Fibroblast of skin of left quadriceps (primary cell): ENCODE measurements at places on chromosomes 5 and 9.

- DNase-seq: no peak
Measured at GRCh38 chr5:179887095-179887494, 20.6 kb downstream of the TBC1D9B start.

DNA sequence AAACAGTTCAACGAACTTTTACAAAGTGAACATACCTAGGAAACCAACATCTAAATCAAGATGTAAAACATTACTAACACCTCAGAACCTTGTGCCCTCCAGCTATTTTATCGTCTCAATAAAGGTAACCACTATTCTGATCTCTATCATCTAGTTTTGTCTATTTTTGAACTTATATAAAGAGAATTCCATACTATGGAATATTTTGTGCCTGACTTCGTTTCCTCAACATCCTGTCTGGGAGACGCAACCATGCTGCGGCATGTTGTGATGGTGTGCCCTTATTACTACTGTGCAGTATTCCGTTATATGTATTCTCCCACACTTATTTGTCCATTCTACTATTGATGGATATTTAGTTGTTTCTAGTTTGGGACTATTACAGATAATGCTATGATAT lies 99.2 kb downstream of the NR6A1 start:
- no peak for DNase-seq

- no peak for DNase-seq
Measured at GRCh38 chr9:33677506-33677809, 117.9 kb upstream of the PRSS3 start.

- no peak for DNase-seq
Measured at GRCh38 chr5:107604146-107604910, 66.4 kb downstream of the EFNA5 start.

DNA sequence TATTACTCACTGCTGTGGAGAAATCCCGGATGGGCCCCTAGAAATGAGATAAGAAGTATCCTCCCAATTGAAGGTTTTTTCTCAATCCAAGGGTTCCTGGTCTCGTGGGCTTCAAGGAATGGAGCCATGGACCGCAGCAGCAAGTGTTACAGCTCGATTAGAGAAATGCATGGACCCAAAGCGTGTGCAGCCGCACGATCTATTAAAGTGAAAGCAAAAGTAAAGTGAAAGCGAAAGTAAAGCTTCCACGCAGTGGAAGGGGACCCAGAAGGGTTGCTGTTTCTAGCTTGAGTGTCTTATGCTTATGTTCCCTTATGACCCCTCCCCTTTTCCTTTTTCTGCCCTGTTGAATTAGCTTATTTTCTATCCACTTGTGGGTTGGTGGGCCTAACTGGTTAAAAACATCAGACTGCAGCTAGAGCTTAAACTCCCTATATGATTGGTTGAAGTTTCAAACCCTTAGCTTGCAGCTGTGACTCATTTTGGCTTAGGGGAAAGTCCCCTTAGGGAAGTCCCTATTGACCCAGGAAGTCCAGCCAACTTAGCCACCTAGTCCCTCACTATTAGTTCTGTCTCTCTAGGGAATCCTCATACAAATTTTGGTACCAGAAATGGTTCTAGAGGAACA lies 1111.8 kb downstream of the TAF11L14 start:
- no peak for DNase-seq

DNA sequence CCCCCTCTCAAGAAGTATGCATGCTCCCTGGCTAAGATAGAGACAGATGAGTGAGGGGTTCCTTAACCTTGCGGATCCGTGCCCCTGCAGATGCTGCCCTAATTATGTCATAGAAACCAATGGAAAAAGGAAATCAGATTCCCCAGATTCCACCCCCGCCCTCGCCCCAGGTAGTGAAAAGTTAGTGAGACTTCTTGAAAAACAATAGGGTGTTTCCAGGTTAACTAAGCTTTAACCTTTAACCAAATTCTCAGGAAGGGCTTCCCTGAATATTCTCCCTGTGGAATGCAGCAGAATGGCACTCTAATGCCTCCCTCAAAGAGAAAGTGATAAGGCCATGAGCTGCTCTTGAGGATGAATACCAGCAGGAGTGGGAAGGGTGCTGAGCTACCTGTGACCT lies 116.0 kb upstream of the RANBP3L start:
- DNase-seq: no peak

- DNase-seq: peak; percentile 63
Measured at GRCh38 chr9:12884736-12885395, 110.0 kb downstream of the LURAP1L start.

GRCh38 chr9:70043285-70043684 lies 363 bp upstream of the MAMDC2 start:
- no peak for DNase-seq

DNA sequence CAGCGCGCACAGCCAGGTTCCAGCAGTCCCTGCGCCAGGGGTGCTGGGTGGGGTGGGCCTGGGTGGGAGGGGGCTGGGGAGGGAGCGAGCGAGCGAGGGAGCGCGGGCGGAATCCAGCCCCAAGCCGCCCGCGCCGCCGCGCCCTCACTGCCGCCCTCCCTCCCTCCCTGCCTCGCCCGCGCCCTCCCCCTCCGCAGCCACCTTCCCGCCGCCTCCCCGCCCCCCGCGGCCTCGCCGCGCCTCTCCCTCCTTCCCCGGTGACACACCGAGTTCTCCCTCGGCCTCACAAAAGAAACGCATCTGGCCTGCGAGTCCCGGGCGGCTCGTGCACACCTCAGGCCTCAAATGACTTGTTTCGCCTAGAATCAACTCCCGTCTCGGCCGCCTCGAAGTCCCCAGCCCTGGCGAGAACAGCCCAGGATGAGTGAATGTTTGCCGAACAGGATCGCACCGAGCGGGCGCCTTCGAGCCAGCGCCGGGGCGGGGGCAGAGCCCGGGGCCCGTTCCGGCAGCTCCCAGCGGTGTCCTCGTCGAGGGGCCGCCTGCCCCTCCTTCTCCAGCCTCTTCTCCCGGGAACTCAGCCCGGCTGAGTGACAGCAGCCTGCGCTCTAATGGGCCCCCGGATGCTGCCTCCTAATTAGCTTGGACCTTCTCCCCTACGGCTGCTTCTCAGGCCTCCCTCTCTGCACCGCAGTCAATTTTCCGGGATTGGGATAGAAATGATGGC lies 371 bp upstream of the PITX1 start:
- DNase-seq: peak; percentile 31

DNA sequence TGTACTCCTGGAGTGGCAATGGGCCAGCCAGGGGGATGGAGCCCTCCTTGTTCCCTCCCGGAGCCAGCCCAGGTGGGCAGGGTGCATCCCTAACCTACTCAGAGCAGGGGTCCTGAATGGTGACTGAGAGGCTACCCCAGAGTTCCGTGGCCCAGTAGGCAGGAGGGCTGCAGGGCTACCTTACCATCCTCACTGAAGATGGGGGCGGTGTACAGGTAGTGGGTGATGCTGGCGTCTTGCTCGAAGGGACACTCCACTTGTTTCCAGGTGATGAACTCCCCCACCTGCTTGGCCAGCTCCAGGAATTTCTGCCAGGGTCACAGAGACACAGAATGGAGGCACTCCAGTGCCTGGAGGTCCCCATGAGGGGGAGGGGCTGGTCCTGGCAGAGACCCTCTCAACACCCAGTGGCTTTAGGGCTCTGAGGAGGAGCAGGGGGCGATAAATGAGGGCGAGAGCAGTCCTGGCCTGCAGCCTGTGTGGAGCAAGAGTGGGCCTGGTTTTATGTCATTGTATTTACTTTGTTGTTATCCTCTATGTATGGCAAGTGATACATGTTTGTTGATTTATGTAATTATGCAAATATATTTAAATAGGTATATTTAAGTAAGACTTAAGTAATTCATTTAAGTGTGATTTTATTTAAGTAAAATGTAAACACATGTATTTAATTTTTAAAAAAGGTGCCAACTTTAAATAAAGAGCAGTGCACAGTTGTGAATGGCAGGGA lies 39.9 kb upstream of the RNF130 start:
- no peak for DNase-seq

- peak; percentile 22 for DNase-seq
Measured at GRCh38 chr5:139523635-139524445, 37.3 kb upstream of the UBE2D2 start.

DNA sequence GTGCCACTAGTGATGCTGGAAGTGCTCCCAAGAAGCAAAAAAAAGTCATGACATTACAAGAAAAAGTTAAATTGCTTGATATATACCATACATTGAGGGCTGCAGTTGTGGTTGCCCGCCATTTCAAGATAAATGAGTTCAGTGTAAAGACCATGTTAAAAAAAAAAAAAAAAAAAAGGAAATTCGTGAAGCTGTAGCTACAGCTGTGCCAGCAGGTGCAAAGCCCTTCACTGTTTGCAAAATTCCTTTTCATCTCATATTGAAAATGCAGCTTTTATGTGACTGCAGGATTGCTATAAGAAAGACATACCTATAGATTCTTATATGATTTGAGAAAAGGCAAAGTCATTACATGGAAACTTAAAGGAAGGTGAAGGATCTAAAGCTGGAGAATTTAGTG lies 179.6 kb upstream of the POU5F2 start:
- no peak for DNase-seq

DNA sequence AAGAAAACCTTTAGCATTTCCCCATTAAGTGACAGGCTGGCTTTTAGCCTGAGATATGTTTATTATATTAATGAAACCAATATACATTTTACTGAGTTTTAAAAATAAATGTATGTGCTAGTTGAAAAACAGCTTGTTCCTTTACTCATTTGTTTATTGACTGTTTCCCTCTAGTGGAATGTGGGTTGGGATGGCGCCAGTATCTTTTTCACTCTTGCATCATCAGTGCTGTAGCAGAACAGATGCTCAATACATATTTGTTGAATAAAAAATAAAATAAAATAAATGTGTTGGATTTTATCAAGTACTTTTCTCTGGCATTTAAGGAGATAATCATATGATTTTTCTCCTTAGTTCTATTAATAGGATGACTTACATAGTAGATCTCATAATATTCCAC lies 43.0 kb downstream of the FSTL4 start:
- no peak for DNase-seq

DNA sequence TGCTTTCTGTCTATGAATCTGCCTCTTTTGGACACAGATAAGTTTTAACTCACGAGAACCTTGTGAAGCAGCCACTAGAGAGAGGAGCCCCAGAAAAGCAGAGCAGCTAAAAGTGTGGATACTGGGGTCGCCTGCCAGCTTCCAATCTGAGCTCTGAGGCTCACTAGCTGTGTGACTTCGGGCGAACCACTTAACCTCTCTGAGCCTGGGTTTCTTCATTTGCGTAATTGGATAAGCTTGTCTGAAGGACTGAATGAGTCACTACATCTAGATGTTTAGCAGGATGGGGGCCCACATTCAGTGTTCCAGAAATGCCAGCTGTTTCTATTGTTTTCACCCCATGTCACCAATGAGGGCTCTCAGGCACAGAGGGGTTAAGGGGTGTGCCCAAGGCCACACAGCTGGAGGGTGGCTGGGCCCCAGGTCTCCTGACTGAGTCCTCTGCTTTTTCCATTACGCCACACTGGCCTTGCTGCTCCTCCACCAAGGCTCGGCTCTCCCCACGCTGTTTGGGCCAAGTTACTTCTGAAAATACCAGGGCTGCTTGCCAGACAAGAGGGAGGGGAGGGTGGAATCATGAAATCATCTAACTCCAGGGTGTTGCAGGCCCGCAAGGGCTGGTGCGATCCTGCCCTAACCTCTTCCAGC lies 36.2 kb downstream of the SH3PXD2B start:
- DNase-seq: peak; percentile 94

GRCh38 chr5:44495280-44495679 lies 106.1 kb upstream of the FGF10 start:
- DNase-seq: no peak

DNA sequence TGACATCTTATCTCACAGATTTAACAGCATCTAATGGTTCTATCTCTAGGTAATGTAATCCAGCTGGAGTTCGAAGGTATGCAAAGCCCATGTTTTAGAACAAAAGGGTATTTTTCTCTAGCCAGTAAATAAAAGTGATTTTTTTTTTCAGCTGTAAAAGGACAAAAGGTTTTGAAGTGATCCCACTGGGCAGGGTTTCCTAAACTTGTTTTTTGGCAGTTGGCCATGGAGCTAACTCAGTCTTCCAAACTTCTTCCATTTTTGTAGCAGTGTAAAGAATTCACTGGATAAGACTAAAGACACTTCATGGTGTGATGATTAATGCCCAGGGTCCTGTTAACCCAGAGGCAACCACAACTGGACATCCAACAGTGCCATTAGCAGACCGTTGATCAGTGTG lies 63.8 kb downstream of the TMEM252 start:
- no peak for DNase-seq

GRCh38 chr5:53569453-53569852 lies 9.0 kb downstream of the NDUFS4 start:
- DNase-seq: no peak
